GM12891 (cell line): ENCODE measurements at places on chromosomes 7 and 10.

GRCh38 chr10:132133449-132134240 lies 53.1 kb upstream of the DPYSL4 start:
- no peak for DNase-seq

- no peak for DNase-seq
These were observed 96.7 kb upstream of the EFCAB10 start for GRCh38 chr7:105677817-105678573.

DNA sequence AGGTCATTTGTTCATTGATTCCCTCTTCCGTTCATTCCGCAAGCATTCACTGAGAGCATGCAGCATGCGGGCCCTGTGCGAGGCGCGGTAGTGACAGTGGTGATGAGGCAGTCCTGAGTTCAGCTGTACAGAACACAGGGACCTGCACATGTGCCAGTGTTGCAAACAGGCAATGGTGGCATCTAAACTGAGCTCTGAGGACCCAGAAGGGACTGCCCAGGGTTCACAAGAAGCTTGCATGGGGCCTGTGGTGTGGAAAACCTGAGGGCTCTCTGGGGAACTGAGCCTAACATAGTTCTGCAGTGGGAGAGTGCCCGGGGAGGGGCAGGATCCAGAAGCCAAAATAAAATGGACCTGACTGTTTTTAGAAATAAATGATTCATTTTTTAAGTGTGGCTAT lies 13.2 kb downstream of the ZNF488 start:
- DNase-seq: no peak

- DNase-seq: no peak
These were observed 453.9 kb upstream of the GHITM start for GRCh38 chr10:83685458-83685857.

GRCh38 chr10:79246209-79246581 lies 101.1 kb upstream of the PPIF start:
- DNase-seq: no peak
